ENCODE measurements at places on chromosomes 6 and 20.

- peak; percentile 40 for DNase-seq
Observed at GRCh38 chr20:53621482-53622246, 28.0 kb upstream of the ZNF217 start.

GRCh38 chr6:42498473-42499128 is 46.9 kb upstream of the TRERF1 start:
- DNase-seq = no peak

DNA sequence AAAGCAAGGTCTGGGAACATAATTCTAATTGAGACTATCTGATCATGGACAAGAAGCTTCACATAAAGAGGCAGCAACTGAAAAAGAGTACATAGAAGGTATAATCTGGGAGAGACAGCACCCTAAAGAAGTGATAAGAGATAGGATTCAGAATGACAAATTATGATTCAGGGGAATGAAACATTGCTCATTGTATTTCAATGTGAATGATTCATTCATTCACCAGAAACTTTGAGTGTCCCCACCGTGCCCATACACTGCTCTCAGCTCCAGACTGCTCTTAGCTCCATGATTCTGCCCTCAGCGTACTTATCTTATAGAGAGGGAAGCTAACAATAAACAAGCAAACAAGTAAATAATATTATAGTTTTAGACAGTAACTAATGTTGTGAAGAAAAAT is 329.3 kb upstream of the IRAK1BP1 start:
- DNase-seq = no peak

- no peak for DNase-seq
Observed at GRCh38 chr20:7897781-7898364, 42.4 kb downstream of the HAO1 start.

GRCh38 chr6:31652925-31653724 is 664 bp upstream of the BAG6 start:
- no peak for DNase-seq

GRCh38 chr6:25613415-25613814 is 38.6 kb upstream of the SCGN start:
- no peak for DNase-seq
